Retina (tissue), 1 donor: ENCODE measurements at places on chromosomes 16 and 17.

DNA sequence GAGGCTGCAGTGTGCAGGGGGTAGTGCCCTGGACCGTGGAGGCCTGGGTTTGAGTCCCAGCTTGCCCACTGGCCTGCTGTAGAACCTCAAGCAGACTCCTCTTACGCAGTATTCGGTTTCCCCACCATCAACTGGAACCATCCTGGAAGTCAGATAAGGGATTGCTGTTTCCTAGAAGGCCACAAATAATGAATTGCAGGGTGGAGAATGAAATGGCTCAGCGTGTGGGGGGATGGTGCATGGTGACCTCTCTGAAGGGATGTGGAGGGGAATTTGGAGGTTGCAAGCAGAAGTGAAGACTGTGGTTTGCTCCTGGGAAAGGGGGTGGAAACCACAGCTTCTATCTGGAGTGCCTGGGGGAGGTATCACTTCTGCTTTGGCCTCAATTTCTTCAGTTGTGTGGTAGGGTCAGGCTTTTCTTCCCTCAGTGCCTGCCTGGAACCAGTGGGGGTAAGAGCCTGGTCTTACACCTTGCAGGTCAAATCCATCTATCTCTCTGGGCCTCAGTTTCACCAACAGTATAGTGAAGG, 1.7 kb downstream of the ADGRG5 start:
- no peak for DNase-seq

- DNase-seq = no peak
Observed at GRCh38 chr17:73232587-73233373, 28.9 kb downstream of the CPSF4L start.

DNA sequence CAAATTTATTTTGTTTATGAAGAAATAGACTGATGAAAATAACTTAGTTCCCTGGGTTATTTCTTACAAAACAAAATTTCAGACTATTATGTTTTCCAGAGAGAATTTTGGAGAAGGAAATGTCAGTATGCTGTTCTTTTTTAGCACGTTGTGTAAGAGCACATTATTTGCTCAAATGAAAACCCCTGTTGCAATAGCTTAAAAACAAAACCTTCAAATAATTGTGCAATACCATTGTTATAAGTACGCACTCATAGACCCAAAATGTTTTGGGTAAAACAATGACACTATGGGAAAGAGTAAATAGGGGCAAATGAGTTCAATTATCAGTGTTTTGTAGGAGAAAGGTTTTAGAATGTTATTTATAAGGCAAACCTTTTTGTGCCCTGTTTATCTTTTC, 18.2 kb downstream of the VMP1 start:
- no peak for DNase-seq

DNA sequence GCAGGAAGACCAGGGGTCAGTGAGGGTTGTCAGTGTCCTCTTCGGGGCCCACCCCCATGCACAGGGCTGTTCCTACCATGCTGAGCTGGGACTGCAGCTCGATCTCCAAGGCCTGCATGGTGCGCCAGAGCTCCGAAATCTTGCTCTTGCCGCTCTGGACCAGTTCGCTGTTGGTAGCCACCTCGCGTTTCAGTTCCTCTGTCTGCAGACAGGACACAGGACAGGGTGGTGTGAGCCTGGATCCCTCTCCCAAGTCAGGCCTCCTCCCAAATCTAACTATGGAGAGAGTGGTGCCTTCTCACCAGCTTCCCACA, 90.9 kb downstream of the GOSR1 start:
- DNase-seq = no peak

DNA sequence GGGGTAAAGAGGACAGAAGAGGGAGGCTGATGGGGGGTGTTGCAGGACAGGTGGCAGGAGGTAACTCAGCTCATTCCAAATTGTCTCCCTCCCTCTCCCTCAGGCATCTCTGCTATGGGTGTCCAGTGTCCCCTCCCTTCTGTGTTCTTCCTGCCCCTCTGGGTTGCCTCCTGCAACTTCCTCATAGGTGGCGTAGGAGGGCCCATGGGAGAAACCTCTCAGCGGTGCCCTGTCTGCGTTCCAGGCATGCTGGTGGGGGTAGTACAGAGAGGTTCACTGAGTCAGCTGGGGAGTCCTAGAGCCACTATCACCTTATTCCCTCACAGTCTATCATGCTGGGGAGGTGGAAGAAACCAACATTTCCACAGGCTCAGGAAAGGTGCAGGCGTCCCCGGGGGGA, 14.7 kb upstream of the ODF4 start:
- DNase-seq = no peak

GRCh38 chr16:4376126-4376892, 4.7 kb downstream of the VASN start:
- no peak for DNase-seq
